ENCODE measurements at places on chromosomes 3 and 15.

DNA sequence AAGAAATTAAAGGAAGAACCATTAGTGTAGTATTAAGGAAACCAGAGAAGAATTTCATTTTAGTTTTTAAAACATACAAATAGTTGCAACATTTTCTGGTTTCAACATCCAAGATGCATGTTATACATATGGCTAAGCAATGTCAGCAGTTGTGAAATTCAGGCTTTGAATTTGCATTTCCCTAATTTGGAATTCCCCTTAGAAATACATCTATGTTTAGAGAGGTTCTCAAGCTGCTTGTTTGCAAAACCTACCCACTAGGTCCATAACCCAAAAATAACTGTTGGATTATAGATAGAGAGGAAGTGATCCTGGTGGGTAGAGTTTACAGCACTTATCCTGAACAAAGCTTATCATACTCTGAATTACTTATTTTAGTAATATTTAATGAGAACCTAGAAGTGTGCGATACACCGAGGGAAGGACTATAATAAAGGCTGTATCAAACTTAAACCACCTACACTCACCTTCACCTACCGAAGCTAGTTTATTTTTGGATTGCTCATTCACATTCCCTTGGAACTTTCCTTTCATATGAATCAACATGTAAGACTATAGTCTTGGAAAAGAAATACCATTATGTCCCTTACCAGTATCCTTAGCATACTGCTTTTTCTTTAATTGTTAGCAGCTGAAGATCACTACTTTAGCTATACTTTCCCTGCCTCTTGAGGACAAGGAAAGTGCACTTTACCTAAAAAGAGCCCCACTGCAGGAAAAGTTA is 60.6 kb downstream of the CHAC1 start:
- DNase-seq = no peak

- no peak for DNase-seq
These were observed 33.9 kb upstream of the LCTL start for GRCh38 chr15:66599536-66600239.

- no peak for DNase-seq
These were observed 368.2 kb upstream of the WNT5A start for GRCh38 chr3:55855311-55855710.

GRCh38 chr15:22872936-22873701 is 34.7 kb downstream of the NIPA2 start:
- no peak for DNase-seq

DNA sequence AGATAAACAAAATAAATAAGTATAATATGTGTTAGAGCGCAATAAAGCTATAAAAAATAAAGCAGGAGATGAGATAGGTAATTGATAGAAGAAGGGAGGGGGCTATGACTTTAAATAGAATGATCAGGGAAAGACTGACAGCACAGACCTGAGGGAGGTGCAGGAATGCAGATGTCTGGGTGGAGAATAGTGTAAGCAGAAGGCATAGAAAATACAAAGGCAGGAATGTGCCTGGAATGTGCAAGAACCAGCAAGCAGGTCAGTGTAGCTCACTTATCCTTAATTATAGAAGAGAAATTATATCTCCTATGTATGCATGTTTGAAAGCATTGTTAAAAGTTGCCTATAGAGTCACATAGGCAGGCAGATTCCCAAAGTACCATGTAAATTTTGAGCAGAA is 239.4 kb upstream of the SOX14 start:
- no peak for DNase-seq

GRCh38 chr15:49273734-49274318 is 103.8 kb downstream of the GALK2 start:
- no peak for DNase-seq

GRCh38 chr15:59063042-59063441 is 41.9 kb upstream of the CCNB2 start:
- no peak for DNase-seq

- DNase-seq = no peak
These were observed 33.2 kb downstream of the TGM4 start for GRCh38 chr3:44907612-44908011.

GRCh38 chr15:40279437-40280141 is 3.3 kb downstream of the ANKRD63 start:
- peak; percentile 62 for DNase-seq
